ENCODE measurements at places on chromosomes 3 and 15. TPM values are rescaled to one million over a fixed set of nuclear protein-coding genes. Genes with fewer than 3 reads are reported as not detected.

PTX3 gene
- total RNA-seq: 537 TPM

FEZF2 gene
- total RNA-seq: not detected

PYGO1 gene
- total RNA-seq: 18.0 TPM

LOXL1 gene
- 264 TPM for total RNA-seq

CHSY1 gene
- 36.8 TPM for total RNA-seq

IQCH gene
- 4.7 TPM for total RNA-seq

CTXN2 gene
- total RNA-seq: not detected

DPP8 gene
- total RNA-seq: 40.9 TPM

KBTBD8 gene
- 3.8 TPM for total RNA-seq

BOC gene
- 29.2 TPM for total RNA-seq

SERPINI1 gene
- total RNA-seq: 2.7 TPM

All from osteoblast (primary cell).